Urinary bladder (tissue), 4 donors: ENCODE measurements at places on chromosomes 11 and 22. TPM values are rescaled to one million over a fixed set of nuclear protein-coding genes. Genes with fewer than 3 reads are reported as not detected.
A peak's percentile ranks its signal among the peaks of the same experiment; 100 is the strongest.

Gene SLC6A5
- polyA plus RNA-seq, result not detected

Gene DNAJB13
- 0.38 TPM for polyA plus RNA-seq

DNA sequence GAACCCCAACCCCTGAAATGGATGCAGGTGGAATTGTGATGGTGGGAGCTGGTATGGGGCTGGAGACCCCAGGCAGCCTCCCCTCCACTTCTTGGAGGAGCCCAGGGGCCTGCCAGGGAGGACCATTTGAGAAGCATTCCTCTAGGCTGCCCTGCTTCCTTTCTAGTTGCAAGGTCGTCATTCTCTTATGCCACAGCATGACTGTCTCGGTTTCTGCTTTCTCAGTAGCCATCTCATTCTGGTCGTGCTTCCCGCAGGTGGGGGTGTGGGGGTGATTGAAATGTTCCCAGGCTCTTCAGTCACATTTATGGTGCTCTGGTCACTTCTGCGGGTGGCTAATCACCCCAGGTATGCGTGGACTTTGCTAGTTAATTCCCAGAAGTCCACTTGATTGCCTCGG, 223.7 kb upstream of the TBCEL start:
- no peak for DNase-seq

DNA sequence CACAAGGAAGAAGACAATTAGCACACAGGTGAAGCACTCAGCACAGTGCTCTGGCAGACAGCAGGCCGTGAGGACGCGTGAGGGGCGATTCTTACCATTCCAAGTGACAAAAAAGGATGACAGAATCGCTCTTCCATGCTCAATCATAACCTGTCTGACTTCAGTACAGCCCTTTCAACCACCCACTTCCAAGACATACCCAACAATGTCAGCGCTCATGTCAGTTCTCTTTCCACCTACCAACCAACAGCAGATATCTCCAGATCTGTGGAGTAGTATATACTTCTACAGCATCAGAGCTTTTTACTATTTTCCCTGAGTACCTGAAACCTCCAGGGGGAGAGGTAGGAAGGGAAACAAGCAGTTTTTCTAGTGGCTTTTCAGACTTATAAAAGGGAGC, 40.2 kb downstream of the MORC2 start:
- DNase-seq, result no peak

- no peak for DNase-seq
These were observed 1.8 kb downstream of the C11orf68 start for GRCh38 chr11:65917077-65917433.

- DNase-seq, result peak; percentile 64
These were observed 33.7 kb upstream of the APOBEC3A start for GRCh38 chr22:38923463-38924346.

GRCh38 chr11:63961608-63962412, 12.6 kb upstream of the COX8A start:
- peak; percentile 71 for DNase-seq

Gene C22orf31
- not detected for polyA plus RNA-seq

DNA sequence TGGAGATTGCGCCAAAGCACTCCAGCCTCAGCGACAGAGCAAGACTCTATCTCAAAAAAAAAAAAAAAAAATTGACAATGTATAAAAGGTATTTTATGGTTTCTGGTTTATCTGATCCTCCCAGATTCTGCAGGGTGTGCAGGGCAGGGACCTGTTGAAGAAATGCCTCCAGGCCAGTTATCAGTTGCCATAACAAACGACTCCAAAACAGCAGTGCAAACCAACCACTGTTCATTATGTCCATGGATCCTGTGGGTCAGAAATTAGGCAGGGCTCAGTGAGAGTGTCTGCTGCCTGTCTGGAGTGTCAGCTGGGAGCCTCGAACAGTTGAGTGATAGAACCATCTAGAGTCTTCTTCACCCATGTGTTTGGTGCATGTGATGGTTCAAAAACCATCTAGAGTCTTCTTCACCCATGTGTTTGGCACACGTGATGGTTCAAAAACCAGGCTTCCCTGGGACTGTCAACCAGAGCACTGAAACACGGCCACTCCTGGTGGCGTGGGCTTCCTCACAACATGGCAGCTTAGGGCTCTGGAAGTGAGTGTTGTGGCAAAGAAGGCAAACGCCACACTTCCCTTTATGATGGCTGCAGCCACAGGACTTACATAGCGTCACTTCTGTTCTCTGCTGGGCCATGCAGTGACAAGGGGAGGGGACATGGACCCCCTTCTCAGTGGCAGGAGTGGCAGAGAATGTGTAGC, 115.1 kb upstream of the CRYBB3 start:
- DNase-seq, result no peak

Gene GLB1L2
- polyA plus RNA-seq, result 8.1 TPM

- no peak for DNase-seq
These were observed 1.2 kb downstream of the TOB2 start for GRCh38 chr22:41445129-41446056.

DNA sequence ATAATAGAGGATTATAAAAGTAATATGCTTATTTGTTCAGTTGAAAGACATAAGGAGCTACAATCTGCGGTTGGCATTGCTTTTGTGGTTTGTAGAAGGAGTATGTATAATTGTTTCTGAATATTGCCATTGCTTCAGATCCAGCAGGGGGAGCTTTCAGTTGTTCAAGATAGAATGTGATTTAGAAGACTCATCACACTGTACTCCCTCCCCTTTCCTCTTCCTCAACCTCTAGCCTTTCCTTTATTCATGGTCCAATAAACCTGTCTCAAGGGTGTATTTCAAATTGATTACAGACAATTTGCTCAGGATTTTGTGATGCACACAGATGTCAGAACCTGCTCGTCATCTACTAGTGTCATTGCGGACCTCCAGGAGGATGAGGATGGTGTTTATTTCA, 9.8 kb downstream of the PRMT3 start:
- DNase-seq, result no peak

- no peak for DNase-seq
These were observed 10.2 kb downstream of the DGKZ start for GRCh38 chr11:46357483-46357936.

DNA sequence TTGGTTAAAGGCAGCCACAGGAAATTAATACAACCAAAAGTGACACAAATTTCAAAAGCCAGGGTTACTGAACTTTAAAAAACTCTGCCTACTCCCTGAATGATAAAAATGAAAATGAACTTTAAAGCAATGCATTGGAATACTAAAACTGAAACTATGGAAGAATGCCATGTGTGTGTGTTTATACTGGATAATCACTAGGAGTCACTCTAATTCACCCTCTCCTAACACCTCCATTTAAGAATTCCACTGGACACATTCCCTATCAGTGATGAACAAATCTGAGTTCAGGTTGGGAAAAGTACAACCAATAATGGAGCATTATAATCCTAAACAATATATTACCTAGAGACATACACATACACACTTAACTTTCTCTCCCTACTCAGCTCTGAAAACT, 27.5 kb upstream of the PLAAT3 start:
- DNase-seq, result no peak

GRCh38 chr11:90916706-90917105, 693.9 kb upstream of the CHORDC1 start:
- DNase-seq, result no peak

GRCh38 chr11:19200410-19201201, 1.2 kb downstream of the CSRP3 start:
- DNase-seq, result no peak

Gene PHOX2A
- 1.1 TPM for polyA plus RNA-seq

- no peak for DNase-seq
These were observed 93.2 kb downstream of the ATM start for GRCh38 chr11:108316061-108316460.

- DNase-seq, result no peak
These were observed 160.4 kb downstream of the ATG16L2 start for GRCh38 chr11:72974487-72975205.

DNA sequence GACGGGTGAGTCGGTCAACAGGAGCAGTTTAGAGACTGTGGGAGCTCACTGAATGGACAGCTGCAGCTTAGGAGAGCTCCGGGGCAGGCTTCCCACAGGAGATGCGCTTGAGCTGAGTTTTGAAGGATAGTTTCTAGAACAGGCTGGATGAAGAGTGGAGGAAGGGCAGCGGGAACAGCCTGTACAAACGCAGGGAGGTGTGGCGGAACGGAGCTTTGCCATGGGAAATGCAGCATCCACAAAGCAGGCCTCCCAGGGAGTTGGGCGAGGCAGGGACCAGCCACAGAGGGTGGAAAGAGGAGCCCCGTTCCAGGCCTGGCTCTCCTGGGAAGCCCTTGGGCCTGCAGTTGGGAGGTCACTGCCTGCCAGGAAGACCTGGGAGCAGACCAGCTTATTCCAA, 26.8 kb upstream of the TEF start:
- DNase-seq, result no peak

GRCh38 chr11:65066315-65066714, 8.0 kb upstream of the NAALADL1 start:
- no peak for DNase-seq

DNA sequence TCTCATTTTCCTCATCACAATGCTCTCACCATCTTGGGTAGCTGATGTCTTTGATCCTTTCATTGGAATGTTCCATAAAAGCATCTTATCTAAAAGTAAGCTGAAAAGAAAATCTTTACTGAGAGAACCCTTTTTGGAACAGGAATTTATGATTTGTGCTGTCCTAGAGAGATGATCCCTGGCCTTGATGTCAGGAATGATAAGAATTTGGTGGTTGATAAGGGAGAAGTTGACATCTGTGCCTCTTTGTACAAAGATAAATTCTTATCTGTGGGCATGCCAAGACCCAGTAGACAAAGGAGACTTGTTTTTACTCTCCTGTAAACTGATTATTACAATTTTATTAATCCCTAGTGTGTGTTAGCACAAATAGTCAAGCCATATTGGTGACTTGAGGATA, 36.9 kb downstream of the NAALAD2 start:
- DNase-seq, result no peak

Gene LMF2
- 61.3 TPM for polyA plus RNA-seq

GRCh38 chr11:15665368-15665871, 550.7 kb downstream of the INSC start:
- DNase-seq, result no peak

Gene RBMXL2
- polyA plus RNA-seq, result not detected

- no peak for DNase-seq
These were observed 36.9 kb downstream of the EIF3F start for GRCh38 chr11:8023831-8024555.

DNA sequence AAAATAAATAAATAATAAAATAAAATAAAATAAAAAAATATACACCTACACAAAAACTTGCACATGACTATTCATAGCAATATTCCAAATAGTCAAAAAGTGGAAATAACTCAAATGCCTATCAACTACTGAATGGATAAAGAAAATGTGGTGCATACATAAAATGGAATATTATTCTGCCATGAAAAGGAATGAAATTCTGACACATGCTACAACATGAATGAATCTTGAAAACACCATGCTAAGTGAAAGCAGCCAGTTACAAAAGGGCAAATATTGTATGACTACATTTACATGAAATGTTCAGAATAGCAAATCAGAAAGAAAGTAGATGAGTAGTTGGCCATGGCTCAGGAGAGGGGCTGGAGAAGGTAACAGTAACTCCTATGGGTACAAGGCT, 46.3 kb downstream of the MICAL3 start:
- no peak for DNase-seq

DNA sequence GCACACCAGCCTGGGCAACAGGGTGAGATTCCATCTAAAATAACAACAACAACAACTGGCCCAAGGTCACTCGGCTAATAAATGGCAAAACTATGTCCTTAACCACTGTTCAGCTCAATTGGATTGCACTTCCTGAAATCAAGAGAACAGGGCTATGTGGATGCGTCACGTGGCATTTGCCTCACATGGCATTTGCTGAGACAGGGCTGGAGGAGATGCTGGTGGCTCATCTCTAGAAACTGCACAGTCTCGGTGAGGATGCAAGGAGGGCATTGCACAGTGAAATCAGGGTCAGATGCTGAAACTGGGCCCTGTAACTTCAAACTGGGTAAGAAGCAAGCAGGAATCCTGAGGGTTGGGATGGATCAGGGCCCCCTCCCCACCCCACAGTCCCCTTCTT, 171.9 kb downstream of the BUD13 start:
- DNase-seq, result no peak

DNA sequence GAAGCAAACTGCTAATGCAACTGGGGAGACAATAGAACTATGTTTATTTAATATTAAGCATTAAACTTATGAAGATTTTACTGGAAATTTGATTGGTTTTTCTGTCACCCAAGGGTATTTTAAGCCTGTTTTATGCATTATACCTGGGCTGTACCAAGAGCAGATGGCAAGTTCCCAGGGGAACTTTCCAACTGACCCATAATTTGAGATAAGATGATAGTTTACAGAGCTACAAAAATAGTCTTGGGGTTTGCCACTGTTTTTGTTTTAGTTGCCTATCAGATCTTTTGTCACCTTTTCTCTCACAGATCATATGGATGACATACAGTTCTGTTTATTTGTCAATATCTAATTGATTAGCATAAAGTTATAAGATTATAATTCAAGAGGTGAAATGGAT, 43.9 kb downstream of the PDE3B start:
- DNase-seq, result no peak

DNA sequence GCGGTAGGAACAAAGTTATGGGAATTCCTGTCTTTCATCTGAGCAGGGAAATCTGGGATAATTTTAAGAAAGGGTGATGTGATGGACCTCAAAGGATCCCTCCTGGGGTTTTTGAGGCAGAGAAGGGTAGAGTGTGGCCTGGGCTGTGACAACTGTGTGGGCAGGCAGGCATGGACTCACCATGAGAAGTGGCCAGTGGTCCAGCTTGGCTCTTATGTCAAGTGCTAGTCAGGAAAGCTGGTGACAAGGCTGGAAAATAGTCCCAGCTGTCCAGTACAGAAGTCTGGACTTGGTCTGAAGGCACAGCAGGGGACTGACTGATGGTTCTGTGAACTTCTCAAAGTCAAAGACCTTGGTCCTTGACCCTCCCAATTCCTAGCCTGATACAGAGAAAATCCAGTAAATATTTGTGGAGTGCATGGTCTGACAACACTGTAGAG, 1.7 kb downstream of the PPFIBP2 start:
- DNase-seq, result no peak

Gene SLC17A6
- not detected for polyA plus RNA-seq

Gene SCGB1A1
- not detected for polyA plus RNA-seq

Gene SLC43A1
- polyA plus RNA-seq, result 33.0 TPM

Gene OLFML1
- polyA plus RNA-seq, result 15.7 TPM

- DNase-seq, result no peak
These were observed 2.0 kb upstream of the APOBEC3A start for GRCh38 chr22:38955250-38955905.

DNA sequence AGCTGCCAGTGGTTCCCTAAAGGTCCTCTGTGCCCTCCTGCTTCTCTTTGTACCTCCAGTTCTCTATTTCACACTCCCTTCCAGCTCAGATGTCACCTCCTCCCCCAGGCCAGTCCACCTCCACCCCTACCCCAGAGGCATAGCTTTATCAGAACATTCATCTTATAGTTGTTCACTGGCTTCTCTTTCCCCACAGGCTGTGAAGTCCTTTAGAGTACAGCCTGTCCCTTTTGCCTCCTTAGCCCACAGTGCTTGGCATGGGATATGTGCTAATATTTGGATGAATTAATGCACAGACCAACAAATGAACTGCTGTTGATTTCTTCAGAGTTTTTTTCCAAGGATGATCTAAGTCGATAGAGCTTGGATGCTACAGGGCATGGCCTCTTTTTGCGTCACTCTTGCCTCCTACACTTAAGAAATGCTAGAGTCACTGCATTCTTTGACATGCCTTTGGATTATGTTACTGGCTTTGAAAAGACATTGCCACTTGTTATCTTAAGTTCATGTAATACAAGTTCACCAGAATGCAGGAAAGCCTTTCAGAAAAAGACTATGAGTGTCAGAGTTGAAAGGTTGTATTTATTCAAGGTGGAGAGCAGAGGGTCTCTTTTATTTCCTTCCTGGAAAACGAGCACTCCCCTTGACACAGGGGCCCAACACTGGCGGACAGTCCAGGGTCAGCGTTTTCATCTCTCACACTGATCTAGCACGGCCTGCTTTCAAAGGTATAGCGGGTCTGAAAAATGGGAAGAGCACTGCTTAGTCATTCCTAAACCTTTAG, 75.7 kb downstream of the PISD start:
- DNase-seq, result no peak
